DMS79 treated with DMSO at 0.1 percent for 48 hours (cell line): ENCODE measurements at places on chromosomes 12 and 14.

DNA sequence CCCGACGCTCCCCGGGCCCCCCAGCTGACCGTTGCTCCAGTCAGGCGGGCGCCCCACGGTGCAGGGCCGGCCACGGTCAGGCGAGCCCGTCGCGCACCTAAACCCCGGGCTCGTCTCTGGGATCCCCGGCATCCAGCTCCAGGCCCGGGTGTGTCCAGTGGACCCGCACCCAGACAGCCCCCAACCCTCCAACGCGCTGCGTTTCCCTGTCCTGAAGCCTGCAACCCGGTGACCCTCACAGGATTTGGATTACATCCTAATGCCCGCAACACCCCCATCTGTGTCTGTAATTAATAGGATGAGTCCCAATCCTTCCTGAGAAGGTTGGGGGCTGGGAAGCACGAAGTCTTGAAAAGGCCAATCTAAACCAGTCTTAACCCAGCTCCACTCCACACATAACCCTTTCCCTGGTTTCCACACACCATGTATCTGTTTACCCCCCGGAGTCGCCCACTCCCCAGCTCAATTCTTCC lies 10.4 kb downstream of the CPNE6 start:
- peak; percentile 39 for DNase-seq

GRCh38 chr14:91946622-91947474 lies 646 bp downstream of the FBLN5 start:
- DNase-seq: peak; percentile 59

- DNase-seq: no peak
Measured at GRCh38 chr14:79363291-79363690, 848.0 kb downstream of the DIO2 start.

DNA sequence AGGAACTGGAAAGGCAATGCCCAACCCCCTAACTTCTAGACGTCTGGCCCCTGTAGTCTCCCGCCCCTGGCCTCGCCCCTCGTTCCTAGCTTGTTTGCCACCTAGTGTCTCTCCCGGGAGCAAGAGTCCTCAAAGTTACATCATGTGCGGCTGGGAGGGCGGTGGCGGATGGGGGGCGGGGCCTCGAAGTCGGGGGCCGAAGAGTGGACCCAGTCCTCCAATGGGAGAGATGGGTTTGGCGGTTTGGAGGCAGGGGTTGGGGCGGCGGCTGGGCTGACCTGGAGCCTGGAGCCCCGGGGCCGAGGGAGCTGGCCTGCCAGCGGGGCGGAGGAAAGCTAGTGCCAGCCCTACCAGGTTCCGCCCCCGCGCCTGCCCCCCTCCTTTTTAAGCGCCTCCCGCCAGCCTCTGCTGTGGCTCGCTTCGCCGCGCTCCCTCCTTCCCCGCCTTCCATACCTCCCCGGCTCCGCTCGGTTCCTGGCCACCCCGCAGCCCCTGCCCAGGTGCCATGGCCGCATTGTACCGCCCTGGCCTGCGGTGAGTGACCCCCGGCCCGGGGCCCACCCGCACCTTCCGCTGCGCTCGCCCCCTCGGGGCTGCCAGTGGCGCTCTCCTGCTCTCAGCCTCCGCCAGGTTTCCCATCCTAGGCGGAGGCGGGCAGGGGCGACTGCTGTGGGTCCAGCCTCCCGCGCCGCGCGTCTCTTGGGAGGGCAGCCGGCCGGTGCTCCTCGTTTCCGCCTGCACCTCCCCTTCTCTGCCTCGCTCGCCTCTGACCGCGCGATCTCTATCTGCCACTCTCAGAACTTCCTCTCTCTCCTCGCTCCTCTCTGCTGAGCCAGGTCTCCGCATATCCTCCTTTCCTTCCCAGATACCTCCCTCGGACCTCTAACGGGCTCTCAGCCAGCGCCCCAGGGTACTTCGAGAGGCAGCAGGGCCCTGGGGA lies at the start of gene PCK2:
TSS of gene PCK2 (plus strand) at position 411 of the 940 bp plus-strand sequence. CDS start at position 506, 95 bp downstream.
- DNase-seq: peak; percentile 97

GRCh38 chr14:90599748-90600507 lies 203.1 kb downstream of the CALM1 start:
- DNase-seq: peak; percentile 89

DNA sequence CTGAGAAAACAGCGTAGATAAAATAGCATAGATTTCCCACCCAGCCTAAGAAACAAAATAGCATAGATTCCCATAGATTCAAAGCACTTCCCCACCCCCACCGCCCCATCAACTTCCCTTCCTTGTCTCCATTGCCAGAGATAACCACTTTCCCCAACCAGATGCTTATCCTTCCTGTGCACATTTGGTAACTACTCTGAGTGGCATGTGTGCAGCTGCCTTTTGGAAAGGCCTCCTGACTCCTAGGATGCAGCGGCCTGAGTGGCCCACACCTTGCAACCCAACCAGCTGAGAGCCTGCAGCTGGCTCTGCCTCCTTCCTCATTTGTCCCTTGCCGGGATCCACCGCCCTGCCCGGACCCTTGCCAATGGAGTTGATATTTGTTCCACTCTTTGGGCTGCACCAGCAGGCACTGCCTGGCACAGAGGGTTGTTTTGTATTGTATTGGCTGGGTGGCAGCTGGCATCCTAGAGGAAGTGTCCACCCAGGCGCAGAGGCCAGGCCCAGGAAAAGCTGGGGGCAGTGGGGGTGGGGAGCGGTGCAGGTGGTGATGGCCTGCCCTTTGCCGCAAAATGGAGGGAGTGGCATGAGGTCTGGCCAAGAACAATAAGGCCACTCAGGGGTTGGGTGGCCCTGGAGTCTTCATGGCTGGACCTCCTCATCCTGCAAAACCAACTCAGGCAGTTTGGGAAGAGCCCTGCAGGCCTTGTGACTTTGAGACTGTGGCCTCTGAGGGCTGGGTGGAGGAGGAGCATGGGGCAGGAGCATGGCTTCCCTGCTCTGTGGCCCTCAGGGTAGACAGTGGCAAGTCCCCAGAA lies 4.9 kb downstream of the SLC48A1 start:
- DNase-seq: no peak

- DNase-seq: no peak
Measured at GRCh38 chr12:24742378-24742777, 206.5 kb downstream of the BCAT1 start.

- peak; percentile 99 for DNase-seq
Measured at GRCh38 chr14:53542732-53543131, 389.6 kb upstream of the DDHD1 start.

DNA sequence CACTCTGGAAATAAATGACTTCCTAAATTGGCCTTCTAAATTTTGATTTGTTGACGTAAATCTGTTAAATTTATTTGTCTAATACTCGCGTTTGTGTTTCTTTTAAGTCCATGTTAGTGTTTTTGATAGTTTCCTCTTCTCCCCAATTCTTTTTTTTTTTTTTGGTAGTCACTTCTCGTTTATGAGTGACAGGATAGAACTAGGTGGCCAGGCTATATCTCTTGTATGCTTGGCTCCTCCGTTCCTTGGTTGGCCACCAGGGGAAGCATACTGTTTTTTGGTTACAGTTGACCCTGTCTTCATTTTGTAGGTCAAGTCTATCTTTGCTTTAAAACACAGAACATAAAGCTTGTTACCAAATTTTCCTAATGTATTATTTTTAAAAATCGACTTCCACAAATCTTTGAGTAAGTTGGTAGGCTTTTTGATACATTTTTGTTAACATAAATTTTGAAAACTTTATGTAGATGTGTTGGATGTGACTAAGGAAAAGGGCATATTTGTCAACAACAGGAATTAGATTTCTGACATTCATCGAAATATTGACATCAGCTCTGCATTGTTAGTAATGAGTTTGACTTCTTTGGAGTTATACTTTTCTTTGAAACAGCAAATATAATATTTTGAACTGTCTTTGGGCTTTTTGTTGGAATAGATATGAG lies 2.2 kb downstream of the RCOR1 start:
- DNase-seq: peak; percentile 70

DNA sequence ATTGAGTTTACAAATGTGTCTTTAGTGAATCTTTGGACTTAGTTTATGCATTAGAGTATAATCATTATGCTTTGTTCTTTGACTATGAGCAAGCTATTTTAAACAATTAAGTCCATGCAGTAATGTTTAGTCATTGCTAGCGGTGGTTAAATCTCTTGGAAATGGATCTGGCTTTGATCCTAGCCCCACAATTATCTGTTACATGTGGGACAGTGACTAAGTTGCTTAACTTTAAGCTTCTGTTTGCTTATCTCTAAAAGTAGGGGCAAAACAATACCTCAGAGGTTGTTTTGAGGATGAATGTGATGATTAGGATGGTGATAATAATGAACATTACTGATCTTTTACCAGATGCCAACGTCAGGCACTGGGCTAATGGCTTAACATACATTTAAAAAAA lies 124.2 kb downstream of the NPAS3 start:
- DNase-seq: no peak

DNA sequence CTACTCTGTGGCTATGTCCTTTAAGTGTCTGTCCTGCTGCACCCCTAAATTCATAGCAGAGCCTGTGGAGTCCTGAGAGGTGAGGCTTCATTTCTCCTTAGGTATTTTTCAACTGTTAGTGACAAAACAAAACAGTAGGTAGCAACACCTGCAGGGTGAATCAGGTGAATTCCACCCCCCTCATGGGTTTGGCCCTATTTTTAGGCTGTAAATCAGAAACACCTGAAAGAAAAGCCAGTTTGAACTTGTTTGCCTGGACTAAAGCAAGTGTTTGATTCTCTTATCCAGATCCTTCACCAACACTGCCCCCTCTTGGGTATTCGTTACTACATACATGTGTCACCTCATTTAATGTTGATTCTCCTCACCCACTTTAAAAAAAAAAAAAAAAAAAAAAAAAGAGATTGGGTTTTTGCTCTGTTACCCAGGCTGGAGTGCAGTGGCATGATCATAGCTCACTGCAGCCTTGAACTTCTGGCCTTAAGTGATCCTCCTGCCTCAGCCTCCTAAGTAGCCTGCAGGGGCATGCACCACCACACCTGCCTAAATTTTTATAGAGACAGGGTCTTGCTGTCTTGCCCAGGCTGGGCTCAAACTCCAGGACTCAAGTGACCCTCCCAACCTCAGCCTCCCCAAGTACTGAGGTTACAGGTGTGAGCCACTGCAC lies 10.3 kb downstream of the TBPL2 start:
- peak; percentile 24 for DNase-seq

GRCh38 chr12:104586351-104586919 lies 129.7 kb downstream of the CHST11 start:
- peak; percentile 66 for DNase-seq

DNA sequence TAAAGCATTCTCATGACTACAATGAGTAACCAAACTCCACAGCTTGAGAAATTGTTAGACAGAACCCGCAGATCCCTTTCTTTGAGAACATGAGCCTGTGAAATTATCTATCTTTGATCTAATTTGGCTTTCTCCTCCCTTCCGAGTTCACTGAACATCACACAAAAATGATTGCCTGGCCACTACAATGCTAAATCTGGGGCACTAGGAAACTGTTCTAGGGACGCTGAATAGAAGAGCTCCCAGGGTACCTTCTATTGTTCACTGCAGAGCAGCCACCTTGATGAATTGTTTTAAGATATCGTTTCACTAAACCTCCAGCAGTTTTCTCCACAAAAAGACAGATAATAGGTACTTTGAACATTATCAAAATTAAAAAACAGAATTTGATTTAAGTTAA lies 47.5 kb downstream of the SINHCAF start:
- DNase-seq: no peak

GRCh38 chr12:27807063-27807703 lies 27.1 kb upstream of the MANSC4 start:
- no peak for DNase-seq

- DNase-seq: no peak
Measured at GRCh38 chr12:96177013-96177412, 17.2 kb upstream of the ELK3 start.

- no peak for DNase-seq
Measured at GRCh38 chr12:124713436-124714082, 146.1 kb upstream of the NCOR2 start.
